ENCODE measurements at places on chromosomes 11 and 22.

DNA sequence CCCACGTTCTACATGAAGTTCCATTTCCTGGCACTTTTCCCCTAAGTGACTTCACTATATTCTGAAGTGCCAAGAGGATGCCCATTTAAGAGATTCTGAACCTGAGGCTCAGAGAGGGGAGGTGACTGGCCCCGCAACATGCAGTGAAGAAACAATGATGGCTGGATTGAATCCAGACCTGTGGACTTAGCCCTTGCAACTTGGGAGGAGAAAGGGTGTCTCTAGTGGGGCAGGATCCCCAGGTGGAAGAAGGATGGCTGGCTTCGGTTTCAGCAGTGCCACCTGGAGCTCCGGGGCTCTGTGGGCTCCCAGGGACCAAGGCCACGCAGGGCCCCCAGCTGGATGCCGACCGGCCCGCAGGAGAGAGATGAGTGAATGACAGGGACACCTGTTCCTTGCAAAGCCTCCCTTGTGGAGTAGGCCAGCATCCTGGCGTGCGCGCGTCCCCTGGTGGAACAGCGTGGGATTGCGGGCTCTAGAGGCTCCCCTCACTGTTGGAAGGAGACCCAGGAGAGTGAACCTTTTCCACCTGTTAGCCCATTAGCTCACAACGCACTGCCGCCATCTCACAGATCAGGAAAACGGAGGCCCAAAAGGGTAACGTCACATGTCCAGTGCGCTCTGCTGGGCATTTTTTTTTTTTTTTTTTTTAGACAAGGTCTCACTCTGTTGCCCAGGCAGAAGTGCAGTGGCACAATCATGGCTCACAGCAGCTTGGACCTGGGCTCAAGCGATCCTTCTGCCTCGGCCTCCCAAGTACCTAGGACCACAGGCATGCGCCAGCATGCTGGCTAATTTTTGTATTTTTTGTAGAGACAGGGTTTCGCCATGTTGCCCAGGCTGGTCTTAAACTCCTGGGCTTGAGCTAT, 104.7 kb downstream of the KIAA1671 start:
- peak; percentile 56 for DNase-seq

- peak; percentile 10 for DNase-seq
Measured at GRCh38 chr11:18650859-18651557, 16.9 kb upstream of the SPTY2D1 start.

- DNase-seq = no peak
Measured at GRCh38 chr11:88533001-88533400, 195.5 kb upstream of the CTSC start.

DNA sequence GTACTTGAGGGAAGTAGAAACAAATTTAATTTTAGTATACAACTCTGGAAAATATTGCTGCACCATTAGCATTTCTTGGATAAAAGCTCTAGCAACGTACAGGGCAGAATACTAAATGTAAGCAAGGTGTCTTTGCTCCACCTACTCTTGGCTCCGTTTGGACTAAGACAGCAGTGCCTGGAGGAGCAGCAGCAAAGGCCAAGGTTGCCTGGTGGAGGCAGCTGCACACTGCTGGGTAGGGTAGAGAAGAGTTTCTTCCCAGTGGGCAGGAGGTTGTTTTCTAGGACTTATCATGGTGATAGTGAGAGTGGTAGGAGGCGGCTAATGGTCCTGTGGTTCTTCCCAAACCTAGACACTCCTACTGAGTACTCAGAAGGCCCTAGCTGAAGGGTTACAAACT, 2.2 kb upstream of the OR8D4 start:
- DNase-seq = no peak

DNA sequence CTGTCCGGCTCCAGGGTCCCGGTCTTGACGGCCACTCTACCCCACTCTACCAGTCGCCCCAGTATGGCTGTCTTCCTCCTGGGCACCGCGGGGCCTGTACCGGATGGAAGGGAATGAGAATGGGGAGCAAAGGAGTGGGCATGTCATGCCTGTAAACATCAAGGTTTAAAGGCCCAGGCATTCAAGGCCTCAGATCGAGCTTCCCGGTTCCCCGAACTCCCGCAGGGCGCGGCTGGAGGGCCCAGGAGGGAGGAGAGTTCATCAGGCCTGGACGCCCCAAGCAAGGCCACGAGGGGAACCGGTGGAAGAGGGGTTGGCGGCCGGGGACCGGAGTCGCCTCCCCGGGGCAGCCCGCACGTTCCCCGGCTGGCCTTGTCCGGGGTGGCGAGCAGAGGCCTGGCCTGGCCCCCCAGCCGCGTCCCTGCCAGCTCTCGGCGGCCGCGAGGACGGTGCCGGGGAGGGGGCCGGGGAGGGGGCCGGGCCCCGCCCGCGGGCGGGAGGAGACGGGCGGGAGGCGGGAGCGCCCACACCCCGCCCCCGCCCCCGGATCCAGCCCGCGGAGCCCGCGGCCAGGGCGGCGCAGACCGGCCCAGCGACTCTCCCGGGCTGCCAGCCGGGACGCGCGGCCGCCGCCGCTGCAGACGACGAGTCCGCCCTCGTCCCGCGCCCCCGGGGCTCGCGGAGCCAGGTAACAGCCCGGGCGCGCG, at the start of gene CDC42EP1:
CDC42EP1 (plus strand) TSS at position 580 of the 707 bp plus-strand sequence. CDS start 5,870 bp downstream, outside the sequence.
- DNase-seq = no peak

DNA sequence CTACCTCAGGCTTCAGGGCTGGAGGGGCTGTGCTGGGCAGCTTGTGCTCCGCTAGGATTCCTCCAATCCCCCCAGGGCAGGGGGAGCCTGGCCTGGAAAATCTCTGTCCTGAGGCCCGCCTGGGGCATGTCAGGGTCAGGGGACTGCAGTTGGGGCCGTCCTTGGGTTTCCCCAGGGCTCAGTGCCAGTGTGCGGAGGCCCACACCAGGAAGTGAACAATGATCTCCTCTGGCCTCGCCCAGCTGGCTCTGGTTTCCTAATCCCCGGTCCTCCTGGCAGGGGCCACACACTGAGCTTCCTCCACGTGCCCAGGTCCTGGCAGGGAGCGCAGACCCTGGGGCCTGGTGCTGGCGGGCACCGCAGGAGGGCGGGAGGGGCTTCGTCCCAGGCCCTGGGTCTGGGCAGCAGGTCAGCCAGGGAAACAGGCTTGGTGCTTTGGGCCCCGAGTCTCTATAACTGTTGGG, 1.4 kb upstream of the MUC2 start:
- no peak for DNase-seq

DNA sequence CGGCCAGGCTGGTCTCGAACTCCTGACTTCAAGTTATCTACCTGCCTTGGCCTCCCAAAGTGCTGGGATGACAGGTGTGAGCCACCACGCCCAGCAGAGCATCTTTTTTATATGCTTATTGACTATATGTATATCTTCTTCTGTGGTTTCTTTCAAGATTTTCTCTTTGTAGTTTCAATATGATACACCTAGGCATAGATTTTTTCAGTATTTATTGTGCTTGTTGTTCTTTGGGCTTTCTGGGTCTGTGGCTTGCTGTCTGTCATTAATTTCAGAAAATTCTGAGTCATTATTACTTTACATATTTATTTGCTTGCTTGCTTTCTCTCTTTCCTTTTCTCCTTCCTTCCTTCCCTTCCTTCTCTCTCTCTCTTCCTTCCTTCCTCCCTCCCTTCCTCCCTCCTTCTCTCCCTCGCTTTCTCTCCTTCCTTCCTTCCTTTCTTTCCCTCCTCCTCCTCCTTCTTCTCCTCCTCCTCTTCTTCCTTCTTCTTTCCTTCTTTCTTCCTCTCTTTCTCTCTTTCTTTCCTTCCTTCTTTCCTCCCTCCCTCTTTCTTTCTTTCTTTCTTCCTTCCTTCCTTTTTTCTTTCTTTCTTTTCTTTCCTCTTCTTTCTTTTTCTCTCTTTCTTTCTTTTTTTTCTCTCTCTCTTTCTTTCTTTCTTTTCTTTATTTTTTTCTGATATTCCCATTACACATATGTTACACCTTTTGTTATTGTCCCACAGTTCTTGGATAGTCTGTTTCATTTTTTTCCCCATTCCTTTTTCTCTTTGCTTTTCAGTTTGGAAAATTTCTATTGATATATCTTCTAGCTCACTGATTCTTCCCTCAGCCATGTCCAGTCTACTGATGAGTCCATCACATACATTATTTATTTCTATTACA, 10.9 kb upstream of the DCHS1 start:
- no peak for DNase-seq
